ENCODE measurements at places on chromosomes 2 and 18.

GRCh38 chr2:155690785-155691184 is 641.7 kb downstream of the NR4A2 start:
- DNase-seq, result no peak

- no peak for DNase-seq
Observed at GRCh38 chr18:56702946-56703345, 51.8 kb downstream of the WDR7 start.

GRCh38 chr18:13447621-13448334 is 229.2 kb downstream of the LDLRAD4 start:
- DNase-seq, result no peak

- no peak for DNase-seq
Observed at GRCh38 chr2:125405816-125406215, 1250.1 kb upstream of the GYPC start.

DNA sequence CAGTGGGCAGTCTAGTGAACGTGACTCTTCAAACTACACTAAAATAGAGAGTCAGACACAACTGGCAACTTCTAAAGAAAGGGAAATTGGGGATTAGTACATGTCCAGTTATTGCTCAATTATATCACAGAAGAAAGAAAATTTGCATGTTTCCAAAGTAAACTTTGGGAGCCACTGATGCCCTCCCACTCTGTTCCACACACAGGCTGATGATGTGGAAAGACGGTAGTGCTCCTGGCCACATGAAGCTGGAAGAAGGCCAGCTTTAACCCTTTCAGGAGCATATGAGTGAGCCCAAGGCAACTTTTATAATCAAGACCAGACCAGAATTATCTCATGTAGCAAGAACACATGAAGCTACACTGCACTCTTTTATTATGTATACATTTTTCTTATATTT is 141.0 kb downstream of the NR4A2 start:
- no peak for DNase-seq

GRCh38 chr2:173247156-173247555 is 107.5 kb upstream of the CDCA7 start:
- no peak for DNase-seq

DNA sequence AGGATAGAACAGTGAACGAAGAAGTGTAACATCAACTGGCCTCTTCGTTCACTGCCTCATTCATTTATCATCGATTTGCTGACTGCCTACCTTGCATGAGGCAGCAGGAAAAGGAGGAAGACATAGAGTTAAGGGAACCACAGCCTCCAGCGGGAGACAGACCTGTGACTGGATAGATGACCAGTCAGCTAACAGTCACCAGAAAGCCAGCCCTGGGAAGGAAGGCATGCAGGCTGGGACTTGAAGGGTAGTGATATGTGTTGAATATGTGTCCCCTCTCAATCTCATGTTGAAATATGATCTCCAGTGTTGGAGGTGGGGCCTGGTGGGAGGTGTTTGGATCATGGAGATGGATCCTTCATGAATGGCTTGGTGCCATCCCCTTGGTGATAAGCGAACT is 58.3 kb downstream of the CTIF start:
- no peak for DNase-seq

GRCh38 chr2:222912776-222913175 is 51.9 kb downstream of the ACSL3 start:
- no peak for DNase-seq

DNA sequence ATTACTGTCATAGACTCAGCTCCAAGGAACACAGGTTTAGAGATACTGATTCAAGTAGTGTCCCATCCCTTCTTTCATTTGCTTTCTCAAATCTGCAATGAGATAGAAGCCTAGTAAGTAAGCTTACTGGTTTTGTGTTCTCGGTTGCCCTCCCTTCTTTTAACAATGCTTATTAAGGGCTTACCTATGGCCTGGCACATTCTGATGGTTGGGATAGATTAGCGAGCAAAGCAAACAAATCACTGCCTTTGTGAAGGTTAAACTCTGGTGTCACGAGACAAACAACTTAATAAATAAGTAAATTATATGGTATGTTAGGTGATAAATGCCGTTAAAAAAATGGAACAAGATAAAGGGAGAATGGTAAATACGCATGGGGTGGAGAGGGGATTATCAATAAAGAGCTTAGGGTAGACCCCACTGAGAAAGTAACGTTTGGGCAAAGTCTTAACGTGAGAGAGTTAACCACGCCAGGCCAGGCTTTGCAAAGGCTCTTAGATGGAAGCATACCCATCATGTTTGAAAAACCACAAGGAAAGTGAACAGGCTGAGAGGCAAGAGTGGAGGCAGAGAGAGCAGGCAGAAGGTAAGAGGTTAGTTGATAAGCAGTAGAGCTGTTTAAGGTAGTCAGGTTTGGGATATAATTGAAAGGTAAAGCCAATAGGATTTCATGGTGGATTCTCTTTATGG is 31.0 kb downstream of the EIF2AK3 start:
- DNase-seq, result no peak

- no peak for DNase-seq
Observed at GRCh38 chr2:161170377-161170776, 10.1 kb downstream of the TANK start.

- no peak for DNase-seq
Observed at GRCh38 chr18:67496469-67496868, 20.1 kb downstream of the DSEL start.

- no peak for DNase-seq
Observed at GRCh38 chr2:233418761-233419546, 64.7 kb downstream of the DGKD start.

DNA sequence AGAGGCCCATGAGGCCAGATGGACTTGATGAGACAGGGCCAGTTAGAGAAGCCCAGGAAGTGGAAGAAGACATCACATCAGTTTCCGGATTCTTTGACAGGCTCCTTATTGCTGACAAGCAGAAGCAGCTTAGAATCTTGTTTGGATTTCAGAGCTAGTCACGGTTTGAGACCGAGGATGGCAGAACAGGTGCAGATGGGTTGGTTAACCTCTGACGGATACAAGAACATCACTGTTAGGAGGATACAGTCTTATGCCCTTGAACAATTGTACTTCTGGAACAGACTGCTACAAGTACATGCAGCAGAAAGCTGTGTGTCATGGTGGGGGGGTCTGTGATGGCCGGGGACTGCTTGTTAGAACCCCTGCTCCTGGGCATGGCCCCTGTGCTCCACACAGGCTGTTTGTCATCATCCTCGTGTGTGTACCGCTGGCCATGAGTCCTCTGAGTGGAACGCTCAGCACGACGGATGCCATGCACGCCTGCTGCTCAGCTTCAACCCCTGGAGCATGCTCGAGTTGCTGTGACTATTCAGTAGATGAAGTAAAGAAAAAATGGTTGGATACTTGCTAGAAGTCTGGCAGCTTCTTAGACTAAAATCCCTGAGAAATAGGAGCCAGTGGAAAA is 217.7 kb downstream of the SH3RF3 start:
- DNase-seq, result no peak

- DNase-seq, result no peak
Observed at GRCh38 chr2:222362336-222362735, 62.0 kb upstream of the SGPP2 start.

- no peak for DNase-seq
Observed at GRCh38 chr2:120452131-120452530, 106.2 kb downstream of the INHBB start.

DNA sequence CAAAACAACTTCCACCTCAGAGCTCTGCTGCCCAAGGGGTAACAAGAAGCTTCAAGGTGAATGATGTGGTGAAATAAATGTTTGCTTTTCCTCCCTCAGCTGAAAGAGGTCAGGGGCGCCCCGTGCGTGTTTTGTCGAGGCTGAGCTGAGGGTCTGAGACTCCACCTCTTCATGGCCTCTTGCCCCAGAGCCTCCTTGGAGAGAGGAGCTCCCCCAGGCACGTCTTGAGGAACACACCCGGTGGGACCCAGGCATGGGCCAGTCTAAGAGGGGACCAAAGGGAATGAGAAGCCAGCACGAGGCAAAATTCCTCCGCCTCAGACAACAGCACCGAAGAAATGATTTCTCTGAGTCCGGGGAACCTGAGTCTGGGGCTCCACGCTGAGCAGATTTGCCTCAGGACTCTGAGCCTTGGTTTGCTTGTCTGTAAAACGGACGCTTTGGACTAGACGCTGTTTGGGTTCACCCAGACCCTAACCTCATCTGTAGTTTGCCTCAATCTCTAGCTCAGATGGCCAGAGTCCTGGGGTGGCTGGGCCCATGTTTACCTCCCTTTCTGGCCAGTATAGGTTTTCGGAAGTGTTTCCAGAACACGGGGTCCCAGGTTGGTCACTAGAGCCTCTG is 56.4 kb upstream of the ODC1 start:
- no peak for DNase-seq

- DNase-seq, result no peak
Observed at GRCh38 chr2:74573747-74574562, 19.4 kb downstream of the DOK1 start.

- no peak for DNase-seq
Observed at GRCh38 chr2:4883375-4883774, 808.8 kb upstream of the SOX11 start.

- DNase-seq, result no peak
Observed at GRCh38 chr2:15803543-15804245, 136.7 kb upstream of the MYCN start.

- no peak for DNase-seq
Observed at GRCh38 chr2:8663997-8664396, 17.9 kb upstream of the ID2 start.

- DNase-seq, result no peak
Observed at GRCh38 chr2:239292531-239292930, 108.3 kb downstream of the HDAC4 start.

- DNase-seq, result peak; percentile 44
Observed at GRCh38 chr2:95345563-95346230, 48.5 kb downstream of the KCNIP3 start.

DNA sequence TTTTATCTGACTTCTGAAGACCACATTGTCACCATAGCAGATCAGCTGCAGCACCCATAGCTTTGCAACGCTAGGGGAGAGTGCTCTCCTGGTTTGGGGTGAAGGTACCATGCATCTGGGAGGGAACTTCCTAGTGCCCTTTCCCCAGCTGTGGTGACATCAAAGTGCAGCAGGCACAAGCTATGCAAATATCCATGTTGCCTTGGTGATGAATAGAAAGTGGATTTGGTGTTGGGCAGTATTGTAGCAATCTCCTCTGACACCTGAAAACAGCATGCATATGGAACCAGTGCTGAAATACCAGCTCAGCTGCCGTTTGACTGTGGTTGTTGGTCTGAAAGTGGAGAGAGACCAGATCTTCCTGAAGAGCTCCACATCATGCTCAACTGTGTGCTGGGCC is 37.1 kb downstream of the BCL2L11 start:
- DNase-seq, result no peak

DNA sequence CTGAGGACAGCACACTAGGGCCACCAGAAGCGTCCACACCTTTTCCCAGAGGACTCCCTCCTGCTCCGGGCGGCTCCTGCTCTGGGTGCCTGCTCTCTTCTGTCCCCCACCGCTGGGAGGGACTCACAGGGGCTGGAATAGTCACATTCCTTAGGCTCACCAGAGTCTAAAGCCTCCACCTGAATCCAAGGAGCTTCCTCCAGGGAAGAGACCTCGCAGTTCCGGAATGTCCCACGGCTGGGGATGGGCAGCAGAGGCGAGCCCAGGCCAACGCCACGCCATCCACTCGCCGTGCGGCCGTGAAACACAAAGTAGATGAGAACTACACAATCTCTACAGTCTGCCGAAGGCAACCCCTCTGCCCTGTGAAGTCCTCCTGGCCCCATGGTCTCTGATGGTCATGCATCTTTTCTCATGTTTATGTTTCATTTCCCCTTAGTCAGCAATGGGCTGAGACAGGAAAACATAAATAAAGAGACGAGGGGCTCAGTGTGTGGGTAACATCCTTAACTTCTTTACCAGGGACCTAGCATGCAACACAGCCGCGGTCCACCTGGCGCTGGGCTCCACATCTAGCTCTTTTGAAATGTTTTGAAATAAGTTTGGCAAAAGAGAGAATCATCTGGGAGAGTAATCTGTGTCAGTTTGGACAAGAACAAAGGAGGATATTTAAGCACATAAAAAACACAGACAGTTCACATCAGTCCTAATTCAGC is 98.4 kb downstream of the PXDN start:
- no peak for DNase-seq

- no peak for DNase-seq
Observed at GRCh38 chr2:147100406-147101035, 744.3 kb upstream of the ACVR2A start.

- DNase-seq, result no peak
Observed at GRCh38 chr2:36456227-36457175, 100.9 kb downstream of the CRIM1 start.

DNA sequence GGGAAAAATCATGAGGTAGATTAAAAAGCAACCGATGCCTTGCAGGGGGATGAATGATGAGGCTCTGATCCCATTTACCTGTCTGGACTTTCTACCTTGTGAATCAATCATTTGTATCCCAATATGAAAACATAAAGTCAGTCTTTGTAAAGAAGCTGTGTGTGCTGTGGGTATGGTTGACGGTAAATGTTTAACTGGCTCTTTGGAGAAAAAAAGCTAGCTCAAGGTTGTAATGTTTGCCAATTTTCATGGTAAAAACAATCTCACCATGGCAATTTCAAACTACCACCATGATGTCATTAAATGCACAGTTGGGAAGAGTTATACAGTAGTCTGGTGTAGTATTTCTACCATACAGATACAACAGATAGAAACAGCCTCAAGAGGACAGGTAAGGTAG is 14.6 kb downstream of the TTR start:
- DNase-seq, result no peak

DNA sequence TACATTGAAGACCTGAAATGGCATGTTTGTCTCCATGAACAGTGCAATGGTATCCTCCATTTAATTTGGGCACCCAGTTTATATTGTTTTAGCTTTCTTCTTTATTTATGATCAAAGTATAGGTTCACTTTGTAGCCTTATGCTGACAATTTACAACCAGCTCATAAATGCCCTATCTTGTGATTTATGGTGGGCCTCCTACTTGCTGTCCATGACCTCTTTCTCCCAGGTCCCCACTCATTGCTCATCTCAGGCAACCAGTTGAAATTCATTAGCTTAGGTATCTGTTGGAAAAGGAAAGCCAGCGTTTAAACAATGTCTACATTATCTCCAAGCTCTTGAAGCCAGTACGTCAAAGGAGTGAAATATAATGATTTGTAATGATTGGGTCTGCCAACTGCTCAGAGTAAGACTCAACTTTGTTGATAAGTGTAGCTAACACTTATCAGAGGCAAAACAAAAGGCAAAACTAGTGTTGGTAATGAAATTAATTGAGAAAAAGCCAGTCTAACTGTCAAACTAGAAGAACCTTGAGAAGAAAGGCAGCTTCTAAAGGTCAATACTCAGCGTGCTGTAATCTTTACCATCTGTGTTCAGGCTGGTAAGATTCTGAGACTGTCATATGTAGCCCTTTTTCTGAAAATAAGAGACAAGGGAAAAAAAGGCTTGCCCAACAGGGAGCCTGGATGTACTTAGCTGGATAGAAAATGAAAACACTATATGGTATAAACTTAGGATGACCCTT is 695.9 kb downstream of the EPHA4 start:
- no peak for DNase-seq

DNA sequence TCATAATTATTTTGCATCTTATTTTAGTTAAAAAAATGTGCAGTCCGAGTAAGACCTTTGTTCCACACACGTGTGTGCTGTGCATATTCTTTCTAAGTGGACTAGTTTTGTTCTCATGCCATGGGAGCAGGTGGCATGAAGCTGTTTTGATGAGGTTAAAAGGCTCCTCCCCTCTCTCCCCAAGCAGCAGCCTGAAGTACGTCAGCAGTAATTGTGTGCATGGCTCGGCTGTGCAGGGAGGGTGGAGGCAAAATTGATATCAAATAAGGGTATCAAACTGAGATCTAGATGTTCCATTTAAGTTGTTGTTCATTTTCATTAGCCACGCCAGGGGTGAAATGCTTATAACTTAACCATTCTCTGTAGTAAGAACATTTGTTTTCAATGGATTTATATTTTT is at the start of gene NYAP2:
Gene NYAP2, plus strand, starts transcription at position 207 of the 400 bp plus-strand sequence. CDS start 9,171 bp downstream, outside the sequence.
- no peak for DNase-seq
